ENCODE measurements at places on chromosomes 7 and 10. TPM values are rescaled to one million over a fixed set of nuclear protein-coding genes. Genes with fewer than 3 reads are reported as not detected.
A peak's percentile ranks its signal among the peaks of the same experiment; 100 is the strongest.

DNA sequence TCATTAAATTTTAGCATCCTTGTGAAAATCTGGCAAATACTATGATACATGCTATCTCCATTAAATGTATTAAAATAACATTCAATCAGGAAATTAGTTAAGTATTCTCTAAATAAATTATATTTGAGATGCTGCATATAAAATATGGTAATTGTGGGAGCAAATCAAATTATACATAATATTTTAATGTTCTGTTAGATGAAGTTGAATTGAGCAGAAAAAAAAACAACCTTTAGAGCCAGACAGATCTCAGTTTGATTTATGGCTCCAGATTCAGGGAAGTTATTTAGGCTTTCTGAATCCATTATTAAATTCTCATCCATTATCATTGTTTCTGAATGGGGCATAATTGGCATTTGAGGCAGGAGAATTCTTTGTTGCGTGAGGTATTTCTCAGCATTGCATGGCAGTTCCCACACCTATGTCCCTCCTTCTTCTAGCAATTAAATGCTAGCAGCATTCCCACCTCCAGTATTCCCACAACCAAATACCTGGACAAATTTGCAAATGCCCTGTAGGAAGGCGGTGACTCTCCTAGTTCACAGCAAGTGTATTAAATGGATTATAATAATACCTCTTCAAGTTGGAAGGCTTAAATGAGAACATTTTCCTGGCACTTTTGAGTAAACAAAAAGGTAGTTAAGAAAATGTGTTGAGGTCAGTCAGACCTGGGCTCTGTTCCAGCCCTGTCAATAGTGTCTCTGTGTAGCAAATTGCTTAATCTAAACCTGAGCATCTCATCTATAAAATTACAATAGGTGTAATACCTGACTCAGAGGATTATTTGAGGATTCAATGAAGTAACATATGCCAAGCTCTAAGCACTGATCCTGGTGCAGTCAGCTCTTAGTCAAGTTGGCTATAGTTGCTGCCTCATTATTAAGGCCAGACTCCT is 108.9 kb downstream of the RNLS start:
- H3K27ac ChIP-seq, result peak overlapping the region; percentile 54
- no peaks in the 10 kb centered on the region for H3K27me3 ChIP-seq
- no peaks in the 10 kb centered on the region for H3K36me3 ChIP-seq
- H3K4me3 ChIP-seq, result no peak overlapping the region
- no peak for DNase-seq

- no peaks in the 10 kb centered on the region for H3K27me3 ChIP-seq
- H3K36me3 ChIP-seq, result no peaks in the 10 kb centered on the region
- DNase-seq, result no peak
- H3K4me3 ChIP-seq, result no peak overlapping the region
- H3K4me1 ChIP-seq, result peaks cover 11% of the 10 kb centered on the region
- H3K27ac ChIP-seq, result no peak overlapping the region
Observed at GRCh38 chr10:24707445-24707844, 16.2 kb downstream of the ARHGAP21 start.

The MCU gene
- total RNA-seq, result 6.7 TPM

DNA sequence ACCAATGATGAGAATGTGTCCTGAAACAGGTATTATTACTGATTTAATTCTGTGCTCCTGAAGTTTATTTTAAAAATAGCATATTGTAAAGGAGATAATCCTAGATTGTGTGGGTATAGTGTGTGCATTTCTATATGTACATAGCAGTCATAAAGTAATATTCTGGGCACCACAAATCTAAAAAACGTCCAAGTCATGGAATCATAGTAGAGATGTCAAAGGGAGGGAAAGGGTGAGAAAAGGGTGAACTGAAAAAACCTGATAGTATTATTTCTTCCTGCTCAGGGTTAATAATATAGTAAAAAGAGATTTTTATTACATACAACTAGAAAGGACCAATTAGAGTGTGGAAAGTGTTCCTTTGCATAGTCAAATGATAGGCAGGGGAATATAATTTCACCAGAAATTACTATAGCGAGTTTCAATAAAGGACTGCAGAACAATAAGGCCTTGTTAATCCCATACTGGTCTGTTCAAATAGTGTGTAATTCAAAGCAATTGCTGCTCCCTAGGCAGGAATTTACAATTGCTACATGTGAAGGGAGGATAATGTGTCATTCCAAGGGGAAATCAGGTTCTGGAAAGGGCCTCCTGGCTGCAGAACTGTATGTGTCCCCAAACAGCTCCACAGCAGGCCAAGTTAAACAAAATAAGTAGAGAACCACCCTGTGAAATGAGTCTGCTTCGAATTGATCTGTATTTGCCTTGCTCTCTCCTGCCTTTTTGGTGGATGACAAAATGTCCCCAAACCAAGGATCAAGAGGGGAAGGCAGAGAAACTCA is 42.5 kb upstream of the KMT2E start:
- no peaks in the 10 kb centered on the region for H3K36me3 ChIP-seq
- DNase-seq, result no peak
- peaks cover 58% of the 10 kb centered on the region for H3K4me1 ChIP-seq

GRCh38 chr7:121505021-121505420 is 108.9 kb upstream of the FAM3C start:
- no peak overlapping the region for H3K27ac ChIP-seq
- H3K36me3 ChIP-seq, result no peaks in the 10 kb centered on the region
- no peak overlapping the region for H3K4me3 ChIP-seq
- no peaks in the 10 kb centered on the region for H3K27me3 ChIP-seq
- H3K4me1 ChIP-seq, result no peaks in the 10 kb centered on the region
- DNase-seq, result no peak
